Central memory CD8-positive, alpha-beta T cell (primary cell): ENCODE measurements at places on chromosomes 1 and 21.
A peak's percentile ranks its signal among the peaks of the same experiment; 100 is the strongest.

GRCh38 chr1:39393645-39394044 lies 97.8 kb upstream of the BMP8A start:
- H3K27ac ChIP-seq = peak overlapping the region; percentile 85
- no peak for DNase-seq
- H3K4me3 ChIP-seq = peak overlapping the region; percentile 44
- peaks cover 80% of the 10 kb centered on the region for H3K4me1 ChIP-seq
- H3K27me3 ChIP-seq = no peaks in the 10 kb centered on the region

DNA sequence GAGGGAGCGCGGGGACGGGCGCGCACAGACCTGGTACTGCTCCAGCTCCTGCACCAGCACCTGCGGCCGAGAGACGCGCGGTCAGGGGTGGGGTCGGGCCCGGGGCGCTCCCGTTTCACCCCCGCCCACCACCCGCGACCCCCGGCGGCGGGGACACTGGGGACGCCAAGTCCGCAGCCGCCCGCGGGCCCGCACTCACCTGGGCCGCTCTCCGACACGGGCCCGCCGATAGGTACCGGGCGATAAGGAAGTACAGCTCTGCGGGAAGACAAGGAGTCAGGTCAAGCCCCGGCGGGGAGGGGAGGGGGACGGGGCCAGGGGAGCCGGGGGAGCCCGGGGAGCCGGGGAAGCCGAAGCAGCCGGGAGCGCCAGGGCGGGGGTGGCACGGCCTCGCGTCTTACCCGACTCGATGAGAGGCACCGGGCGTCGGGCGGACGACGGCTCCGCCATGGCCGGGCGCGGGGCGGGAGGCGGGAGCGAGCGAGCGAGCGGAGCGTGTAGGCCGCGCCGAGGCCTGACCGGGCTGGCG lies 326 bp downstream of the BRWD1 start:
- DNase-seq = peak; percentile 12
- H3K27ac ChIP-seq = peak overlapping the region; percentile 95
- H3K4me3 ChIP-seq = peak overlapping the region; percentile 83
- no peaks in the 10 kb centered on the region for H3K27me3 ChIP-seq
- H3K4me1 ChIP-seq = peaks cover 44% of the 10 kb centered on the region

GRCh38 chr21:42746240-42746592 lies 92.8 kb downstream of the PDE9A start:
- H3K36me3 ChIP-seq = peaks cover 2% of the 10 kb centered on the region
- no peak for DNase-seq
- peak overlapping the region; percentile 64 for H3K4me3 ChIP-seq
- H3K27me3 ChIP-seq = no peaks in the 10 kb centered on the region

- no peak overlapping the region for H3K27ac ChIP-seq
- H3K4me1 ChIP-seq = no peaks in the 10 kb centered on the region
Observed at GRCh38 chr21:34215911-34216717, 142.7 kb downstream of the MRPS6 start.

- DNase-seq = no peak
- H3K27me3 ChIP-seq = peaks cover 4% of the 10 kb centered on the region
- H3K27ac ChIP-seq = no peak overlapping the region
- no peaks in the 10 kb centered on the region for H3K36me3 ChIP-seq
Observed at GRCh38 chr1:162380061-162380846, 1.3 kb upstream of the C1orf226 start.

GRCh38 chr1:66831529-66832239 lies 30.6 kb upstream of the INSL5 start:
- H3K4me3 ChIP-seq = no peak overlapping the region
- H3K36me3 ChIP-seq = no peaks in the 10 kb centered on the region
- DNase-seq = no peak
- H3K4me1 ChIP-seq = no peaks in the 10 kb centered on the region

DNA sequence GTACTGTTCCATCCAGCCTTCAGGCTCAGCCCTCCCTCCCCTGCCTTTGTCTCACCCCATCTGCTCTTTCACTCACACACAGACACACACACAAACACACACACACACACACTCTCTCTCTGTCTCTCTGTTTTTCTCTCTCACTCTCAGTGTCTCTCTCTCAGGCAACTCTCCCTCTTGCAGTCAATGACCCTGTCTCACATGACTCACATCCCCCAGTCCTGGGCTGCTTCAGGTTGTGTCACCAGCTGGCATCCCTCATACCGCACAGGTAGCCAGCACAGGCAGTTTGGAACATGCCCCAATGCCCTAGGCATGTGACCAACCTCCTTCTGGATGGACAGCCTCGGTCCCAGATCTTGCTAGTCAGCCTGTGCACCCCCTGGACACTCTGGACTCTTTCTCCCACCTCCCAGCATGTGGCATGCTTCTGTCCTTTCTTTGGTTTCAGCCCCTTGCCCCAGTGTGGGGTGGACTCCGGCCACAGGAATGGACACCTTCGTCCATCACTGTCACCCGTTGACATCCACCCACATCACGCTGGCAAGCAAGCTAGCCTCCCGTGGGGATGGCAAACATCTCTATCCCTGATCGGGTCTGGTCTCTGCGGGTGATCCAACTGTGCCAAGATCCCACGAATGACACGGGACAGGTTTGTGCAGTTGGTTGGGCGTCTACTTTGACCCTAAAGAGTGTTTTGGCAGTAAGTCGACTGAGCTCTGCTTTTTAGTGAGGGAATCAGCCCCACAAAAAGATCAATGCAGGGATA lies 23.4 kb upstream of the FCGR2A start:
- no peak overlapping the region for H3K4me3 ChIP-seq
- no peak for DNase-seq
- H3K27ac ChIP-seq = no peak overlapping the region
- no peaks in the 10 kb centered on the region for H3K36me3 ChIP-seq
- H3K4me1 ChIP-seq = peaks cover 2% of the 10 kb centered on the region

DNA sequence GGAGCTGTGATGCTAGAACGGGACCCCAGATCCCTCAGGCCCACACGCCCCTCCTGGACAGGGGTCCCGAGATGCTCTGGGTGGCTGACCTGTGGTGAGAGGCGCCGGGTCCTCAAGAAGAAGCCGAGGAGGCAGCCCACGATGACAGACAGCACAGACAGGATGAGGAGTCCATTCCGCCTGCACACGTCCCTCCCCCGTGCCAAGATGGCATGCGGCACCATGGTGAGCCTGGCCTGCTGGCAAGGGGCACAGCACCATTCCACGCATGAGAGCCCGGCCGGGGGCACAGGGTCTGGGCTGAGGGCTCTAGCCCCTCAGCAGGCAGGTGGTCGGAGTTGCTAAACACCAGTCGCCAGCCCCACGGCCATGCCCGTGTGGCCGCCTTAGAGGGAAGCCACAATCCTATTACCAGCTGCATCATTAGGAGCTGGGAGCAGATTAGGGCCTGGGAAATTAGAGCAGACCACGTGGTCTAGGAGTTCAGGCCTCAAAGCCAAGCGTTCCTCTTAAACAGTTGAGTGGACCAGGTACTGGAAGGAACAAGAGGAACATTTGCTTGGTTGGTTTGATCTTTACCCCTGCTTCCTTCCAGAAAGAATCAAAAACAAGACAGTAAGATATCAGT lies at the start of gene SLC1A7:
SLC1A7 (minus strand) TSS at position 413 of the 628 bp plus-strand sequence; CDS start at position 224, 189 bp downstream.
- no peaks in the 10 kb centered on the region for H3K36me3 ChIP-seq
- no peak within 1 kb of the TSS for H3K27ac ChIP-seq
- peaks cover 13% of the 10 kb centered on the region for H3K4me1 ChIP-seq
- no peaks in the 10 kb centered on the region for H3K27me3 ChIP-seq

DNA sequence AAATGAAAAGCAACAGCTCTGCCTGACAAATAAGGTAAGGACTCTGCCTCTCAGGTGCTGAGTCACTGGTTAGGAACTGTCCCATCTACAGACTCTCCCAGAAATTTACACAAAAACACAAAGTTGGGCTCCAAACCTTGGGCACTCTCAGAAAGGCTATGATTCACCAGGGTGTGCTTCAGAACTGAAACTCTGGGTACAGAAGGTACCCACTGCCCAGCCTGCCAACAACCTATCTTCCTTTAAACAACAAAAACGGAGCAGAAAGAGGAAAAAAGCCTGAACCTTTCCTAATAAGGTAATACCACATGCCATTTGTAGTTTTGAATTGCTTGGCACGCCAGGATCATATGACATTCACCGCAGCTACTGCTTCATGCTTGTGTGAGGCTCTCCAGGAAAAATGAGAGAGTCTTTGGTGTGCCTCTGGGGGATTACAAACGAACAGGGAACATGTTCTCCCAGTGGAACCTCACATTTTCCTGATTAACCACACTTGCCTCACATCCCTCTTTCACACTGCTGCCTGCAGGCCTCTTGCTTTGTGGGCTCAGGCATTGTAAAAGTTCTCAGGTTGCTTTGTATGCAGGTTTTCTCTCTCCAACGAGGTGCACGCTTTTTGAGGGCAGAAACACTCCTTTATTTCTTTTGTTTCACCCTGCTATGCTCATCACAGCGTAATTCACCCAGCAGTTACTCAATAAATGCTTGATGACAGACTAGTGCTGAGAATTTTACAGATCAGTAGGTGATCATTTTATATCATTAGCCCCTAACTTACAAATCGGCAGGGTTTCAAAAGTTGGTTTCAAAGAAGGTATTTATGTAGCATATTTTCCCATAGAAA lies 65.1 kb downstream of the GADD45A start:
- H3K4me1 ChIP-seq = no peaks in the 10 kb centered on the region
- no peak overlapping the region for H3K27ac ChIP-seq
- no peak overlapping the region for H3K4me3 ChIP-seq
- H3K27me3 ChIP-seq = peaks cover 34% of the 10 kb centered on the region
- H3K36me3 ChIP-seq = no peaks in the 10 kb centered on the region
- DNase-seq = no peak

GRCh38 chr1:101587741-101588140 lies 350.9 kb downstream of the S1PR1 start:
- H3K27me3 ChIP-seq = peaks cover 58% of the 10 kb centered on the region
- no peak for DNase-seq
- H3K4me1 ChIP-seq = no peaks in the 10 kb centered on the region
- H3K27ac ChIP-seq = no peak overlapping the region
- H3K4me3 ChIP-seq = no peak overlapping the region

DNA sequence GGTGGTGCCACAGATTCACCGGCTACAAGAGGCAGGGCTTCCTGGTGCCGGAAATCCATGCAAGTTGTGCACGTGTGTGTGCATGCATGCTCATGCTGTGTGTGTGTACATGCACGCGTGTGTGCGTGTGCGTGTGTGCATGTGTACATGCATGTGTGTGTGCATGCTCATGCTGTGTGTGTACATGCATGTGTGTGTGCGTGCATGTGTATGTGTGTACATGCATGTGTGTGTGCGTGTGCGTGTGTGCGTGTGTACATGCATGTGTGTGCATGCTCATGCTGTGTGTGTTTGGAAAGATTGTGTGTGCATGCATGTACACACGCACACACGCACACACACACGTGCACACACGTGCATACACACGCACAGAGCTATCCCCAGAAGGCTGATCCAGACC lies 48.9 kb downstream of the PRDM16 start:
- no peaks in the 10 kb centered on the region for H3K27me3 ChIP-seq
- H3K4me1 ChIP-seq = no peaks in the 10 kb centered on the region
- H3K36me3 ChIP-seq = no peaks in the 10 kb centered on the region
- no peak overlapping the region for H3K4me3 ChIP-seq

DNA sequence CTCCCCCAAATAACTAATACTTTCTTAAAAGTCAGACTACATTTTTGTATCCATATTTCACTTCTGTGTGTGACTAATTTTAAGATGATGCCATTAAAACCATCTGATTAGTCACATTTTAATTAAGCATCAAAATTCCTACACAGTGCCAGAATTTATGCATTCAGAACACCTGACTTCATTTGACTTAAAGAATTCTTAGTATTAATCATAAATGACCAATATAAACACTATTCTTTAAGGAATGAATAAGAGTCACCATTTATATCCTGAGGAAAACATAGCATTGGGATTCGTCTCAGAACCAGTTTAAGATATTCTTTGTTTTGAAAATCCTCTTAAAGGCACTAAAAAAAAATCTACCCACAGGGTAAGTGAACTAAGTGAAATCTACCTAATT lies 37.0 kb downstream of the TM2D1 start:
- peaks cover 22% of the 10 kb centered on the region for H3K36me3 ChIP-seq
- no peak for DNase-seq
- H3K27me3 ChIP-seq = no peaks in the 10 kb centered on the region
- H3K27ac ChIP-seq = peak overlapping the region; percentile 18
- no peaks in the 10 kb centered on the region for H3K4me1 ChIP-seq

- peaks cover 14% of the 10 kb centered on the region for H3K27me3 ChIP-seq
- no peaks in the 10 kb centered on the region for H3K4me1 ChIP-seq
- no peak overlapping the region for H3K4me3 ChIP-seq
- no peak for DNase-seq
Observed at GRCh38 chr1:29826646-29827045, 590.3 kb downstream of the PTPRU start.

- H3K36me3 ChIP-seq = no peaks in the 10 kb centered on the region
- no peak overlapping the region for H3K4me3 ChIP-seq
- no peaks in the 10 kb centered on the region for H3K27me3 ChIP-seq
- DNase-seq = no peak
Observed at GRCh38 chr1:96416111-96416595, 305.4 kb upstream of the PTBP2 start.

GRCh38 chr21:25733859-25734653 lies 648 bp downstream of the ATP5PF start:
- peak; percentile 14 for DNase-seq
- no peaks in the 10 kb centered on the region for H3K27me3 ChIP-seq
- peak overlapping the region; percentile 95 for H3K4me3 ChIP-seq
- H3K36me3 ChIP-seq = peaks cover 26% of the 10 kb centered on the region

GRCh38 chr1:195376190-195376589 lies 1232.0 kb downstream of the KCNT2 start:
- no peaks in the 10 kb centered on the region for H3K36me3 ChIP-seq
- no peaks in the 10 kb centered on the region for H3K27me3 ChIP-seq
- no peak overlapping the region for H3K4me3 ChIP-seq
- no peaks in the 10 kb centered on the region for H3K4me1 ChIP-seq
- DNase-seq = no peak

DNA sequence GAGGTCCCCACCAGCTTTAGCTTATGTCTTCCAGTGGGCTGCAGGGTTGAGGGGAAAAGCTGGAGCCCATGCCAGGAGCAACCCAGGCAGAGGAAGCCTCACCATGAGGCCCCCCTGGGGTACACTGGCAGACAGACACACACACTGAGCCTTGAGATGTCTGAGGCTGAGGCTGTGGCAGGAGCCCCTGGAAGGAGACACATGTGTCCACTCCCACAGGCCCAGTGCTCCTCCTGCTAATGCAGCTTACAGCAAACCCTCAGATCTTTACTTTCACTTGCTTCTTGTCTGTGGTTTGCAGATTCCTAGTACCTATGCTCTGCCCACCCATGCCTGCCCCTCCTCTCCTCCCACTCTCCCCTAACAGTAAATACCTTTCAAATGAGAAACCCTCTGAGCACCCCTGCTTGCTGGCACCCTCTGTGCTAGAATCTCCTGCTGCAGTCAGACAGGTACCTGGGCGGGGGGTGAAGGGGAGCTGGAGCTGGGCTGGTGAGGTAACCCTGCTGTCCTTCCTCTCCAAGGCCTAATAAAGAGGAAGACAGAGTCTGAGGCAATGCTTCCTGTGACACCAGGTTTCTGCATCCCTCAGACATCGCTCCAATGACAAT lies 63.4 kb upstream of the NEK2 start:
- no peaks in the 10 kb centered on the region for H3K27me3 ChIP-seq
- peak overlapping the region; percentile 93 for H3K27ac ChIP-seq
- peaks cover 29% of the 10 kb centered on the region for H3K4me1 ChIP-seq
- peak overlapping the region; percentile 73 for H3K4me3 ChIP-seq
- DNase-seq = no peak

- H3K4me3 ChIP-seq = no peak overlapping the region
- H3K36me3 ChIP-seq = no peaks in the 10 kb centered on the region
- no peak overlapping the region for H3K27ac ChIP-seq
- H3K27me3 ChIP-seq = peaks cover 82% of the 10 kb centered on the region
- DNase-seq = no peak
Observed at GRCh38 chr1:7299994-7300393, 471.1 kb upstream of the VAMP3 start.
